ENCODE measurements at places on chromosomes 5 and 9. TPM values are rescaled to one million over a fixed set of nuclear protein-coding genes. Genes with fewer than 3 reads are reported as not detected.

The TSSK1B gene
- 0.17 TPM for total RNA-seq

The MORN5 gene
- total RNA-seq = 0.78 TPM

The PHF24 gene
- total RNA-seq = 0.15 TPM

The KCNMB1 gene
- total RNA-seq = 0.35 TPM

The FCN2 gene
- 24.8 TPM for total RNA-seq

The RALGDS gene
- total RNA-seq = 53.4 TPM

The SLC1A3 gene
- total RNA-seq = 61.2 TPM

The WDR38 gene
- not detected for total RNA-seq

The FBP2 gene
- 0.74 TPM for total RNA-seq

The CARD9 gene
- 5.8 TPM for total RNA-seq

The GDNF gene
- total RNA-seq = not detected

The ADAMTS2 gene
- total RNA-seq = 33.9 TPM

The PTGDS gene
- 96.1 TPM for total RNA-seq

The CDH10 gene
- 0.16 TPM for total RNA-seq

The PPP3R2 gene
- not detected for total RNA-seq

The AK1 gene
- total RNA-seq = 89.9 TPM

The SPINK7 gene
- not detected for total RNA-seq

The TRIM36 gene
- 5.2 TPM for total RNA-seq

The FAXDC2 gene
- 20.0 TPM for total RNA-seq

The BTNL3 gene
- 0.14 TPM for total RNA-seq

The OR1N2 gene
- not detected for total RNA-seq

The DAB2IP gene
- total RNA-seq = 52.2 TPM

The CTNND2 gene
- total RNA-seq = 1.1 TPM

The SPINK13 gene
- total RNA-seq = 3.2 TPM

The RAB3C gene
- 9.5 TPM for total RNA-seq

The F12 gene
- total RNA-seq = 0.11 TPM

The SLC36A2 gene
- total RNA-seq = not detected

The ARL14EPL gene
- total RNA-seq = not detected

The FCN1 gene
- 6.2 TPM for total RNA-seq

The PCDH12 gene
- total RNA-seq = 18.4 TPM

The JADE2 gene
- total RNA-seq = 7.9 TPM

The PCDHGA2 gene
- 1.9 TPM for total RNA-seq

The CSF1R gene
- total RNA-seq = 37.2 TPM

The IL5 gene
- total RNA-seq = not detected

The UGT3A2 gene
- total RNA-seq = 1.1 TPM

The TERT gene
- total RNA-seq = not detected

The PTPRD gene
- 1.5 TPM for total RNA-seq

The EIF4EBP3 gene
- 40.0 TPM for total RNA-seq

The IFNA13 gene
- total RNA-seq = not detected

The PIP5KL1 gene
- total RNA-seq = 0.83 TPM

The BARX1 gene
- total RNA-seq = not detected

The GRAMD2B gene
- 14.8 TPM for total RNA-seq

The RANBP3L gene
- 2.8 TPM for total RNA-seq

The CCDC69 gene
- 195 TPM for total RNA-seq

The TPD52L3 gene
- total RNA-seq = not detected

The KLF4 gene
- 15.4 TPM for total RNA-seq

The SMIM23 gene
- not detected for total RNA-seq

The ZBED3 gene
- 11.0 TPM for total RNA-seq

The SCGB3A2 gene
- total RNA-seq = not detected

The PCDHA3 gene
- 0.11 TPM for total RNA-seq

The CDK9 gene
- total RNA-seq = 81.8 TPM

The NTRK2 gene
- 2.3 TPM for total RNA-seq

The GFPT2 gene
- total RNA-seq = 6.2 TPM

The LRRTM2 gene
- total RNA-seq = 0.94 TPM

The NOTCH1 gene
- total RNA-seq = 18.1 TPM

The FAM151B gene
- 3.5 TPM for total RNA-seq

The TRPM3 gene
- total RNA-seq = 3.6 TPM

The CRB2 gene
- 0.08 TPM for total RNA-seq

The PLCXD3 gene
- total RNA-seq = 34.4 TPM
